ENCODE measurements at places on chromosomes 3 and 15.

GRCh38 chr3:195151866-195152541 lies 119.0 kb downstream of the XXYLT1 start:
- DNase-seq: no peak

- DNase-seq: no peak
Observed at GRCh38 chr15:41648097-41648496, 12.1 kb upstream of the MGA start.

DNA sequence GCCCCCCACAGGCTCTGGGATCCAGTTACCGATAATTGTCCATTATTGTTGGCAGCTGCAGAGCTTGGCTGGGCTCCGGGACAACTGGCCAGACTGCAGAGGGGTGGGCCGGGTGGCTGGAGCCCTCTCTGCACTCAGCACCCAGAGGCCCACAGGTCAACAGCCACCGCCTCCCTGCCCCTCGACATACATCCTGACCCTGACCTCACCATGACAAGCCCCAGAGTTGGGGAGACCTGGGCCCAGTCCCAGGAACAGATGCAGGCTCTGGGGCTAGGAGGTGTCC lies 22.4 kb downstream of the PTH1R start:
- no peak for DNase-seq

- peak; percentile 23 for DNase-seq
Observed at GRCh38 chr3:97822359-97822775, 556 bp downstream of the CRYBG3 start.

- no peak for DNase-seq
Observed at GRCh38 chr3:14231998-14232501, 53.4 kb downstream of the LSM3 start.

GRCh38 chr3:38623539-38623938 lies 25.9 kb downstream of the SCN5A start:
- no peak for DNase-seq

DNA sequence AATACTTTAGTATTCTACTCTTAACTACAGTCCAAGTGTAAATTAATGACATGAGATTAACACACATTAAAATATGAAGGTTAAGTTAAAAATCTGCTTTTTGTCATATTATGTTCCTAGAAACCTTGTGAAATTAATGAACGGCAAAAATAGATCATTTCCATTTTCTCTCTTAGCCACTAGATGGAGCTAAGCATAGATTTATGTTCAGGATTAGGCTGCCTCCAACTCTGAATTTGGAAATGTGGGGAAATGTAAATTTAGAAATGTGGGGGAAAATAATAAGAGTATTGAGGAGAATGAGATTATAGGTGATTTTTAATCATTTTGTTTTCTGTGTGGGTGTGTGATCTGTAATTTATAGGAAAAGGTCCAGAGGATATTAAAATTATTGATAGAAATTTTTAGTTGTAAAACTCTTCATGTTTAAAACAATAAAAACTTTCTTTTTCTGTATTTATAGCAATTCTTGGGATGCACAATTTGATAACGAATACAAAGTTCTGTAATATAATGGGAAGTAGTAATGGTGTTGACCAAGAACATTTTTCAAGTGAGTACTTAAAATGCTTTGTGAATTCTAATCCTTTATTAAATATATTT lies 59.2 kb downstream of the TMOD3 start:
- DNase-seq: no peak

DNA sequence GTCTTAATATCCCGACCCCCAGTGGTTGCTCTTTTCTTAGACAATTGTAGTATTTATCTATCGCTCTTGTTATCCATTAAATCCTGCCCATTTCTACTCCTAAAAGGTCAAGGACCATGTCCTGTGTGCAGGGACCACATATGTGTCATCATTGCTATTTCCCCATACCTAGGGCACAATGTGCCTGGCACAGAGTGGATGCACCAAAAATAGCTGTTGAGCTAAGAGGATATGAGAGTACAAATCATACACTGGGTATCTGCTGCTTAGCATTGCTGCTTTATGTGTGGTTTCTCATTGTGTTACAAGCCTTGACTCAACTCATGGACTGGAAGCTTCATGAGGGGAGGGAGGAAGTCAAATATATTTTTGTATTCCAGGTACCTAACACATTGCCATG lies 3.4 kb upstream of the MITF start:
- DNase-seq: no peak

GRCh38 chr15:64223882-64224281 lies 61.1 kb upstream of the PPIB start:
- no peak for DNase-seq

DNA sequence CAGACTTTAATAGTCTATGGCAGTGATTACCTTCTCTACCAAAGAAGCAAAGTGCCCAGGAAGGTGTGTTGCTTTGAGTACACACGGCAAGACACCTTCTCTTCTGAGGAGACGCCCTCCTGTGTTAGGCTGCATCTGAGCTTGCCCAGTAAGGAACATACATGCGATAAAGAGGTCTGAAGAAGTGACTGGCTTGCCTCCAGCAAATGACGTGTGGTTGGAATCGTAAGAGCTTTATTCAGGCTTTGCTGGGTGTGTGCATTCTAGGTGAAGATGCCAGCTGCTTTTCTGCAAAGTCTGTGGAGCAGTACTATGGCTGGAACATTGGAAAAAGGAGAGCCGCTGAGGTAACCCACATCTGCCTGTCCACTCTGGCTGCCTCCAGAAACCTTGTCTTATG lies 22.4 kb downstream of the MAP6D1 start:
- DNase-seq: no peak

DNA sequence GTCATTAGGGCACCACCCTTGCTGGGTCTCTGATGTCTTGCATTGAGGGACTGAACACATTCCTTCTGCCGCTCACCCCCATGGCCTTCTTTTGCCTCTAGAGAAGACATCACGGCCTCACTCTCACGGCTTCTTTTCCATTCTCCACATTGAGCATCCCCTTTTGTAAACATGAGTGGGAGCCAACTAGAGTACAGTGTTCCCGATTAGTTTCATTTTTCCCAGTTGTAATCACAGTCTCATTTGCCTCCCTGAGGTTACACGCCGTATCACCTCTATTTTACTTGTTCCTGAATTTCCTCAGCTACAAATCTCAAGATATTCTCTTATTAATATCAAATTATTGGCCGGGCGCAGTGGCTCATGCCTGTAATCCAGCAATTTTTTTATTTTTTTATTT lies 17.5 kb downstream of the USP13 start:
- no peak for DNase-seq

DNA sequence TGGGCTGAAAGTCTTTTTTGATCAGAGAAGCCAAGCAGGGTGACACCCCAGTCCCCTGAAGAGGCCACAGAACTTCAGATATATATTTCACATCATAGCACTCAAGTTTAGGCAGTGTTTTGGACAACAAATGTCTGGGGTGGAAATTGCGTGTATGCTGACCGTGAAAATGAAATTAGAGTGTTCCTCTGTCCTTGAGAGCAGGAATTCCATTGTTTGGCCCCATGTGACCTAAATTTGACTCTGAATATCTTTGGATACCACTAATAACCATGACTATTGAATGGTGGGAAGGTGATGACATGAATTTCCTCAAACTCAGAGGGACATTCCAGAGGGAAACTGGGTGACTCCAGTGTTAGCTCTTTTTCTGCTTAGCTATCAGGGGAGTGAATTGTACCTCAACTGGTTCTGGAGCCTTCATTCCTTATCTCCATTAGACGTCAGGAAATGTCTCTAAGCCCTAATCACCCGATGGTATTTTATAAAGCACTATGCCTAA lies 263.5 kb upstream of the RASGRP1 start:
- no peak for DNase-seq

GRCh38 chr3:193769437-193769836 lies 176.4 kb downstream of the OPA1 start:
- DNase-seq: no peak

GRCh38 chr15:32886459-32886858 lies 168.7 kb downstream of the GREM1 start:
- DNase-seq: no peak

DNA sequence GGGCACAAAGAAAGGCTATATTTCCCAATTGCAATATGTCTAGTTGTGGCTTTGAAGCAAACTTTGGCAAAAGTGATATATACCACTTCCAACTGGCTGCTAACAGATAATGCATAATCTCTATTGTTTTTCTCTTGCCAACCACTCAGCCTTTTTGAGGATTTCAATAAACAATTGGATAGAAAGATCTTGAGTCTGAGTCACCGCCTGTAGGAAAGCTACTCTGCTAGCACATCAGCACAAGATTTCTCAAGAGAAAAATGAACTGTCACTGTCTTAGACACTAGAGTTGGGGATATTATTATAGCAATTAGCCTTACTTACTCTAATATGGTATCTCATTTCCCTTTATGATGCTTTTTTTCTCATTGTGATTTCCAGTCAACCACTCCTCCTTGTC lies 119.7 kb downstream of the SST start:
- no peak for DNase-seq

DNA sequence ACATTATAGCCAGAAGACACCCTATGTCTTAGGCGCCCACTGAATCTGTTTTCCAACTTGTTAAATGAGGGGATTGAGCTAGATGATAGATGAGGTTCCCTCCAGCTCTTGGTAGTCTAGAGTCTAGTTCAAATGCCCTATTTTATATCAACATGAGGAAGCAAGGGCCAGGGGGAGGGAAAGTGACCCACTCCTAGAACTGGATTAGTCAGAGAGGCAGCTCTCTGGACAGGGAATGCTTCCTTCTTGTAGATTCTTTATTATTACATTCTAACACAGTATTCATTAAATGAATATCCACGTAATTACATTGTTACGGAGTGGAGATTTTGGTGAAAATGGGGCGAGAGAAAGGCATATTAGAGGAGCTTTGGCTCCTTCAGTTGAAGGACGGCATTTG lies 89.5 kb downstream of the RAD18 start:
- DNase-seq: no peak

DNA sequence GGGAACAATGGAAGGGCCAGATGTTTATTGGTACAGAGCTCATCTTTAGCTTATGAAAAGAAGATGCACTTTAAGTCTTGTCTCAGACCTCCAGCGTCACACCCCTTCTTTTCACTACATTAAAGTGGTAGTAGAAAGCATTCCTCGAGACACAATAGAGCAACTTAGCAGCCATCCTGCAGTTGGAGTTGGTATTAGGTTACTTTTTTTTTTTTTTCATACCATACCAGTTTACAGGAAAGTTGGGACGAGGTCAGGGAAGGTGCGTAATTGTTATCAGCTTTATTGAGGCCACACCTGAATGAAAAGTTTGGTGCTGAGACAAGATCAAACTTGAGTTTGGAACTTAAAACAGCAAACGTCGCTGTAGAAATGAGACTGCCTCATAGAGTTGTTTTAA lies 203.8 kb downstream of the SOX2 start:
- peak; percentile 36 for DNase-seq

GRCh38 chr3:177657243-177657642 lies 460.0 kb upstream of the TBL1XR1 start:
- DNase-seq: no peak

DNA sequence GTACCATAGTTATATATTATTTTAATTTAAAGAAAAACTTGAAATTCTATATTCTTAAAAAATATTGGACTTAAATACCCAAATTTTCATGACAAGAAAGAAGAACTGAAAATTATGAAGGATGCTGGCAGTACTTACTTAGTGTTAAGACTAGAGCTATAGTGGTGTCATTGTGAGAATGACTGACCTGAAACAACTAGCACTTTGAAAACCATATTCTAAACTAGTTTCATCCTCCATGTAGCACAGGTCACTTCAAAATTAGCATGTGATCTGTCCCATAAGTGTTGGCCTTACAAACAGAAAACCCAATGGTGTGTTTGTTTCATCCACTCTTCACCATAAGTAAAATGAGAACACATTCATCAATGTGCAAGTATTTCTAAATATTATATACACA lies 208.6 kb downstream of the ZIC4 start:
- no peak for DNase-seq

DNA sequence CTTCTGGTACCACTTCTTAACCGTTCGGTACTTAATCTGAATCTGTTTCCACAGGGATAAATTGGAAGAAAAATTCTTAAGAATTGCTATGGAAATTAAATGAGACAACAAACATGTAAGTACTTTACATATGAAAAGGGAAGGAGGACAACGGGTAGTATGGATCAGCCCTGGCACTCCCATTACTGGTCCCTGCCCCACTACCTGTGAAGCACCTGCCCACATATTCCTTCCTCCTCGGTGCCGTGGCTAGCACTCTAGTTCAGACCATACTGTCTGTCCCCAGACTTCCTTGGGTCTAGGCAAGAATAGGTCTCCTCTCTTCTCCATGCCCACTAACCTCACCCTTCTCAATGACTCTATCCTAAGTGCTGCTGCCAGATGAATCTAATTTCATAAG lies 46.2 kb downstream of the SHQ1 start:
- DNase-seq: no peak

GRCh38 chr3:155352900-155353490 lies 59.5 kb upstream of the STRIT1 start:
- DNase-seq: peak; percentile 81

- no peak for DNase-seq
Observed at GRCh38 chr3:197064771-197065170, 35.2 kb upstream of the MELTF start.

- DNase-seq: no peak
Observed at GRCh38 chr15:33913459-33913858, 54.8 kb upstream of the CHRM5 start.

GRCh38 chr3:13541691-13542090 lies 7.2 kb upstream of the FBLN2 start:
- no peak for DNase-seq

- no peak for DNase-seq
Observed at GRCh38 chr15:78389322-78389721, 48.7 kb upstream of the IREB2 start.

- DNase-seq: no peak
Observed at GRCh38 chr3:167973901-167974300, 121.8 kb downstream of the GOLIM4 start.

- no peak for DNase-seq
Observed at GRCh38 chr15:66389859-66390381, 3.2 kb downstream of the MAP2K1 start.

DNA sequence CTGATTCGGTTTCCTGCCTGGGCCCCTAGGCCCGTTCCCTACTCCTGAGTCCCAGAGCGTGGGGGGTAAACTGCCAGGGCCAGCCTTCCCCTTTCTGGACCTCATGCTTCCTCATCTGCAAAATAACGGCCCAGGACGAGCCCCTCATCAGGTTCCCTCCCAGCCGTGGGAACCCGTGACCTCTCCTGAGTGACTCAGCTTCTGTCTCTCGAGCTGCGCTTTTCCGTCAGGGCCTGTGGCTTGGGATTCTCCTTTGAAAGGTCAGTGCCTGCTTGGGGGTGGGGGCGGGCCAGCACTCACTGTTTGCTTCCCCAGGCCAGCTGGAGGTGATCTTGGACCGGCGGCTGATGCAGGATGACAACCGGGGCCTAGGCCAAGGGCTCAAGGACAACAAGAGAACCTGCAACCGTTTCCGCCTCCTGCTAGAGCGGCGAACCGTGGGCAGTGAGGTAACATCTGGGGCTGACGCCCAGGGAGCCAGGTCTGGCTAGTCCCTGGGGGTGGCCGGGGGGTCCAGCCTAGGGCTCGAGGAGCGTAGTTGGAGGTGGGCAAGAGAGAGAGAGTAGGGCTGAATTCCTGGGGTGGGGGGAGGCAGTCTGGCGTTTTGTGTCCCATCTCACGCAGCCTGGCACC lies 12.8 kb downstream of the MAN2A2 start:
- DNase-seq: no peak

GRCh38 chr3:83934192-83935021 lies 1024.4 kb upstream of the CADM2 start:
- DNase-seq: peak; percentile 69

- no peak for DNase-seq
Observed at GRCh38 chr3:25863011-25863415, 73.1 kb downstream of the OXSM start.

- no peak for DNase-seq
Observed at GRCh38 chr3:190016966-190017365, 103.7 kb downstream of the P3H2 start.

All from HAP-1 (cell line).